ENCODE measurements at places on chromosomes 16 and 17.
A peak's percentile ranks its signal among the peaks of the same experiment; 100 is the strongest.

DNA sequence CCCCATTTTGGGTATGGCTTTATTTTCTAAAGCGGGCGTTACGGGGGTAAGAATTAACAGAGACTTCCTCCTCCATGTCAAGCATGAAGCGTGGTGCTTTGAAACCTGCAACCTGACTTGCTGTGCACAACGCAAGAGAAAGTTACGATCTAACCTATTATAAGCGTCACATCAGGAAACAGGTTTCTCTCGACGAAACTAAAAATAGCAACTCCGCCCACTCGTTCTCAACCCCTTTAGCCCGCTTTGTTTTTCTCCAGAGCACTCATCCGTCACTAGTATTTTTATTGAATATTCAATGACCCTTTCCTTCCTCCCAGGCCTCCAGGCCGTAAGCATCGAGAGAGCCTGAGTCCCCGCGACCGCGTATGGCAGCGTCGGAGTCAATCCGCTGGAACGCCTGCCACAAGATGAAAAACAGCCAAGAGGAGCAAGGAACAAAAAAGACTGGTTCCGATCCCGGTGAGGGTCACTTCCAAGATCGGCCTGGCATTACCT lies 555 bp downstream of the NUP88 start:
- DNase-seq, result peak; percentile 88

GRCh38 chr16:56305956-56306565 lies 114.8 kb downstream of the GNAO1 start:
- peak; percentile 10 for DNase-seq

GRCh38 chr17:10792151-10792550 lies 11.7 kb downstream of the TMEM238L start:
- DNase-seq, result peak; percentile 69

- no peak for DNase-seq
These were observed 95.9 kb upstream of the TBX2 start for GRCh38 chr17:61303817-61304096.

All from kidney tubule cell (primary cell).